RWPE2 (cell line): ENCODE measurements at places on chromosomes 1 and 21.

- peaks cover 12% of the 10 kb centered on the region for H3K36me3 ChIP-seq
- DNase-seq: no peak
- H3K27me3 ChIP-seq: no peaks in the 10 kb centered on the region
- H3K27ac ChIP-seq: peak overlapping the region; percentile 60
- no peak overlapping the region for H3K4me3 ChIP-seq
Measured at GRCh38 chr1:89894210-89895201, 73.7 kb downstream of the LRRC8D start.

- H3K36me3 ChIP-seq: no peaks in the 10 kb centered on the region
- H3K4me1 ChIP-seq: peaks cover 29% of the 10 kb centered on the region
- H3K27ac ChIP-seq: peak overlapping the region; percentile 60
- H3K27me3 ChIP-seq: no peaks in the 10 kb centered on the region
Measured at GRCh38 chr21:29232530-29233255, 66.0 kb upstream of the BACH1 start.

GRCh38 chr1:116290085-116290705 is 82.8 kb upstream of the ATP1A1 start:
- no peaks in the 10 kb centered on the region for H3K27me3 ChIP-seq
- peak; percentile 81 for DNase-seq
- H3K4me3 ChIP-seq: no peak overlapping the region
- peaks cover 33% of the 10 kb centered on the region for H3K4me1 ChIP-seq

DNA sequence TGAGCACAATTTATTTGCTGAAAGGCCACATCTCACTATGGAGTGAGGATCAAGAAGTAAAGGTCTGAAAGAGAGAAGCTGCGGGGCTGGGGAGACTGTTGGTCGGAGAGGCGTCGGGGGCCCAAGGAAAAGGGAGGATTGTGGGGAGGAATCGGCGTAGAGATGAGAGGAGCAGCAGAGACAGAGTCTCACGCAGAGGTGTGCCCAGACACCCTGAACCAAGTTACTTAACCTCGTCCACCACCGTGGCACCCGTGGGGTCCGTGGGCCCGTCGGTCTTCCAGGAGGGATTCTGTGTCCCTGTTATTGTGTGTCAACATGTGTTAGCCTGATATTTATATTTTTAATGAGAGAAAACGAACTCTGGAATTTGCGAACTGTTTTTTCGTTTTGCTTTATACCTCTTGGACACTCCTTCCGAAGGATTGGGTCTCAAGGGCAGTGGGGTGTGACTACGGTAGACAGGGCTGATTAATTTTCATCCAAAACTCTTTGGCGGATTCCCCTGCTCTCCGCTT is 3.8 kb upstream of the NBPF1 start:
- no peaks in the 10 kb centered on the region for H3K4me1 ChIP-seq
- H3K36me3 ChIP-seq: peaks cover 7% of the 10 kb centered on the region; the same call in 1 of the 2 replicates
- H3K27ac ChIP-seq: no peak overlapping the region
- no peaks in the 10 kb centered on the region for H3K27me3 ChIP-seq
- no peak overlapping the region for H3K4me3 ChIP-seq

DNA sequence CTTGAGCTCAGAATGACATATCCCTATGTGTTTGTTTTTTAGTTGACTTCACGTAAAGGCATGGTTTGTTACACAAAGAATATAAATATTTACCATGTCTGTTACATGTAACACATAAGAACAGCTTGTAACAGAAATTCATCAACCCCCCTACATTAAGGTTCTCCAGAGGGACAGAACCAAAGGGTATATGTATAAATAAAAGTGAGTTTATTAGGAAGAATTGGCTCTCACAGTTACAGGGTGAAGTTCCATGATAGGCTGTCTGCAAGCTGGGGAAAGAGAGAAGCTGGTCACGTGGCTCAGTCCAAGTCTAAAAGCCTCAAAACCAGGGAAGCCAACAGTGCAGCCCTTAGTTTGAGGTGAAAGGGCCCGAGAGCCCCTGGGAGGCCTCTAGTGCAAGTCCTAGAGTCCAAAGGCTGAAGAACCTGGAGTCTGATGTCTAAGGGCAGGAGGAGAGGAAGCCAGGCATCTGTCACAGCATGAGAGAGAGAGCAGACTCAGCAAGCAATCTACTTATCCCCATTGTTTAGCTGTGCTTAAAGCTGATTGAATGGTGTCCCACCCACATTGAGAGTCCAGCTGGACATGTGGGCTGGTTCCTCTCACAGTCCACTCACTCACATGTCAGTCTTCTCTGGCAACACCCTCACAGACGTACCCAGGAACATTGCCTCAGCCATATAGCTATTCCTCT is 15.8 kb downstream of the THRAP3 start:
- peaks cover 10% of the 10 kb centered on the region for H3K4me1 ChIP-seq
- no peaks in the 10 kb centered on the region for H3K27me3 ChIP-seq
- H3K36me3 ChIP-seq: peaks cover 58% of the 10 kb centered on the region
- no peak overlapping the region for H3K27ac ChIP-seq

DNA sequence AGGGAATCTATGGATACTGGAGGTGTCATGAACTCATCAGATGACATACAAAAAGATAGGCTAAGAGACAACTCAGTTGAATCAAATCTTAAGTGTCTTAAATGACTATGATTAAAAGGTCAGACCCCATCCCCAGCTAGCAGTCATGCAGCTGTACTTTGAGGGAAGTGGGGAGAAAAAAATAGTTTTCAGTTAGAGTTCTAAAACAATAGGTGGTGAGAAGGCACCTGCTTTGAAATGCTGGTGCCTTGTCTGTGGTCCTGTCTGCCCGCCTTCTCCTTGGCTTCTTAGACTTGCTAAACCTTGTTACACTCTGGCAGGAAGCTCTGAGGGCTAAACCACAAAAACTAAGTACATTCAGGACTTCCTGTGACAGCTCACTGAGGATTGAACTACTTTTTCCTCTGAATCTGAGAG is 15.3 kb downstream of the CD2 start:
- no peak overlapping the region for H3K4me3 ChIP-seq
- DNase-seq: no peak
- no peak overlapping the region for H3K27ac ChIP-seq
- H3K36me3 ChIP-seq: no peaks in the 10 kb centered on the region

DNA sequence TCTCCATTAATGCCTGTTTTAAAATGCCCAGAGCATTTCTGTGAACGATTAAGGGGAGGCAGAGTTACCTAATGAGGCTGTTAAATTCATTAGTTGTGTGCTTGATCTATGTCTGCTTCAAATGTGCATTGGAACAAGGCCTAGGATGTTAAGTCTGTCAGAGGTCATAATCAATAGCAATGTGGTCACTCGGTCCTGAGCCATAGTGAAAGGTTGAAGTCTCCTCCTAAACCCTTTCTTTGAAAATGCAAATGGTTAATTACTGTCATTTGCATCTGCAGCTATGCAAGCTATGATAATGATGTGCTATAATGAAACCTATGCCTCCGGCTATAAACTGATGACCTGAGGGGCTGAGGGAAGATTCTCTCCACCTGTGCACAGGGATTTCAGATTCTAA is 114.2 kb upstream of the NR5A2 start:
- H3K27ac ChIP-seq: no peak overlapping the region
- H3K27me3 ChIP-seq: no peaks in the 10 kb centered on the region

- H3K4me1 ChIP-seq: peaks cover 9% of the 10 kb centered on the region
- no peak for DNase-seq
- no peaks in the 10 kb centered on the region for H3K36me3 ChIP-seq
Measured at GRCh38 chr1:114669562-114670082, at the start of gene DENND2C. Gene DENND2C (minus strand): TSS chr1:114670049. CDS start chr1:114625984, 44,065 bp downstream.

GRCh38 chr1:221637641-221638041 is 104.2 kb downstream of the DUSP10 start:
- no peaks in the 10 kb centered on the region for H3K27me3 ChIP-seq
- no peak for DNase-seq
- H3K4me3 ChIP-seq: no peak overlapping the region
- no peaks in the 10 kb centered on the region for H3K4me1 ChIP-seq
- no peaks in the 10 kb centered on the region for H3K36me3 ChIP-seq

DNA sequence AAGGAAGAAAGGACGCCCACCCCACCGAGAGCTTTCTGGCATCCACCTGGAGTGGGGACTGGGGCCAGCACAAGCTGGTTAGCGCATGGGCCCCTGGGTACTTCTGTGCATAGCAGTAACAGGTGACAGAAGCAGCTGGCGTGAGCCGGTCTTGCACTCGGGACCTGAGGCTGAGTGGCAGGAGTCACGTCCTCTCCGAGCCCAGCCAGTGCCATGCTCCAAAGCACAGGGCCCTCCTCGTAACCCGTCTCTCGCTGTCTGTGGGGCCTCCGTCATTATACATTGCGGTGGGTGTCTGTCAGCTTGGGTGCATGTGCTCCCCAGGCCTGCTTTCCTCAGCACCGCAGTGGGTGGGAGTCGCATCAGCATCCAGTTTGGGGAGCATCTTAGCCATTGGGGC is 87.6 kb upstream of the VAMP3 start:
- no peak overlapping the region for H3K27ac ChIP-seq
- H3K27me3 ChIP-seq: no peaks in the 10 kb centered on the region
- H3K4me3 ChIP-seq: no peak overlapping the region
